ENCODE measurements at places on chromosomes 4 and X. TPM values are rescaled to one million over a fixed set of nuclear protein-coding genes. Genes with fewer than 3 reads are reported as not detected.

Gene SLC9B2
- 6.0 TPM for total RNA-seq

Gene C4orf46
- 3.9 TPM for total RNA-seq

Gene PASD1
- not detected for total RNA-seq

- no peaks in the 10 kb centered on the region for H3K27me3 ChIP-seq
- DNase-seq = no peak
- H3K27ac ChIP-seq = no peak overlapping the region
Measured at GRCh38 chr4:17494258-17495190, 17.4 kb downstream of the QDPR start.

Gene NDST4
- total RNA-seq = not detected

- no peaks in the 10 kb centered on the region for H3K4me1 ChIP-seq
- no peaks in the 10 kb centered on the region for H3K36me3 ChIP-seq
- H3K27ac ChIP-seq = no peak overlapping the region
- no peak for DNase-seq
Measured at GRCh38 chrX:106246511-106246910, 78.4 kb downstream of the PWWP3B start.

Gene POU3F4
- 1.1 TPM for total RNA-seq

DNA sequence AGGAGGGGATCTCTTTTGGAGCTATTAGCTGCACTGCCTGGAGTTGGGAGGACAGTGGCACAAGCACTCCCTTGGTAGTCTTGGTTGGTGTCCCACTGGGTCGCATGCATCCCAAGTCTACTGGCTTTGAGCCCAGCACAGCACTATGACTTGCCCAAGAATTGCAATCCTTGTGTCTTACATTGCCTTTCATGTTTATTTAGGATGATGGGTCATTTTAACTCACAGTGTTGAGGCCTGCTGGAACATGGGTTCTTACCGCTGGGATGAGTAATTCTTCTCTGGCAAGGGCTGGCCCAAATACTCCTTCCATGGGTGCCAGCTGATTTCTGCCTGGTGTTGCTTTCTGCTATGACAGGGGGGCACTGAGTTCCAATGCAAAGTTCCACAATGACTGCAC, 185.5 kb downstream of the TEX13C start:
- no peaks in the 10 kb centered on the region for H3K27me3 ChIP-seq
- no peaks in the 10 kb centered on the region for H3K36me3 ChIP-seq
- H3K27ac ChIP-seq = no peak overlapping the region
- H3K4me3 ChIP-seq = no peak overlapping the region

DNA sequence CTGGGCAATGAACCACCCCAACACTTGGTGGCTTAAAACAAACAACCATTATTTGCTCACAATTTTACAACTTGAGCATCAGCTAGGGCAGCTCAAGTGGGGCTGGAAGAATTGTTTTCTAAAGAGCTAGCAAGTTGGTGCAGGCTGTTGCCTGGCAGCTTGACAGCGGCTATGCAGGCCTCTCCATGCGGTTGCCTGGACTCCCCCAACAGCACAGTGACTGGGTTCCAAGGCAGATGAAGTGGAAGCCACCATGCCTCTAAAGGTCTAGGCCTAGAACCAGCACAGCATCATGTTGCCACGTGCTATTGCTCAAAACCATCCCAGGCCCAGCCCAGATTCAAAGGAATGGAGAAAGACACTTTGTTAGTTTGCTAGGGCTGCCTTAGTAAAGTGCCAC, 114.8 kb downstream of the BCOR start:
- no peak for DNase-seq
- H3K4me3 ChIP-seq = no peak overlapping the region
- no peaks in the 10 kb centered on the region for H3K36me3 ChIP-seq
- no peaks in the 10 kb centered on the region for H3K27me3 ChIP-seq
- peaks cover 2% of the 10 kb centered on the region for H3K4me1 ChIP-seq
- no peak overlapping the region for H3K27ac ChIP-seq

GRCh38 chrX:34849371-34849770, 93.2 kb upstream of the FAM47B start:
- no peak overlapping the region for H3K27ac ChIP-seq
- H3K4me3 ChIP-seq = no peak overlapping the region
- DNase-seq = no peak
- no peaks in the 10 kb centered on the region for H3K27me3 ChIP-seq
- H3K36me3 ChIP-seq = no peaks in the 10 kb centered on the region

- no peaks in the 10 kb centered on the region for H3K27me3 ChIP-seq
- no peak overlapping the region for H3K27ac ChIP-seq
- no peaks in the 10 kb centered on the region for H3K36me3 ChIP-seq
- no peak for DNase-seq
- no peaks in the 10 kb centered on the region for H3K4me1 ChIP-seq
Measured at GRCh38 chr4:100545427-100545826, 27.6 kb upstream of the EMCN start.

DNA sequence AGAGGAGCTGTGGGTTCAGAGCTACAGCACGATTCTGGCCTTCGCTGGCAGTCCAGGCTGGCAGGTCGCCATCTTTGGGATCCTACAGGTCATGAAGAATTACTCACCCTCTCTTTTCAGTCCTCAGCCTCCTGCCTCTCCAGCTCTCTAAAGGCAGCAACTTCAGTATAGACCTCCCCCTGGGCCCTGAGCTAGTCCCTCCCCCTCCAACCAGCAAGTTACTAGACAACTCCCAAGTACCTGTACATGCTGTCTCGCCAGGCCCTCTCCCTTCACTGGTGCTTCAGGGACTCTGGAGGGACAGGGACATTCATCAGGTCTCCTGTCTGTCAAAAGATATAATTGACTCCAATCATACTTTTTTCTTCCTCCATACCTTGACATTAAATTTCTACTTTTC, at the start of gene GPR119:
Gene GPR119 (minus strand): TSS at position 155 of the 400 bp plus-strand sequence. CDS start 227 bp downstream, outside the sequence.
- no peak within 1 kb of the TSS for H3K4me3 ChIP-seq
- no peaks in the 10 kb centered on the region for H3K27me3 ChIP-seq
- no peak within 1 kb of the TSS for H3K27ac ChIP-seq
- no peak for DNase-seq

DNA sequence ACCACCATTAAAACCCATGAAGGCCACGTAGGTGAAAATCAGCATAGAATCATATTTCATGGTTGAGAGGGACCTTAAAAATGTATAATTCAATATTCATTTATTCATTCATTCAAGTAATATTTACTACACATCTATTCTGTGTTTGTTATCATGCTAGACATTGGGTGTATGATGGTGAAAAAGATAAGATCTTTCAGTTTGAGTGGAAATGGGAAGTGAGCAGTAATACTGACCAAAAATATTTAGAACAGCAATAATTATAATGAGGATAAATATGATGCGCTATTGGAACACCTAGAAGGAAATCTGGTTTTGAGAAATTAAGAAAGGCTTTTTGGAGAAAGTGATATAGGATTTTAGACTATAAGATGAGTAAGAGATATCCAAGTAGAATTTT, 28.0 kb downstream of the DKK2 start:
- H3K27ac ChIP-seq = no peak overlapping the region
- H3K4me1 ChIP-seq = no peaks in the 10 kb centered on the region
- no peaks in the 10 kb centered on the region for H3K27me3 ChIP-seq
- H3K4me3 ChIP-seq = no peak overlapping the region
- no peaks in the 10 kb centered on the region for H3K36me3 ChIP-seq
- DNase-seq = no peak

DNA sequence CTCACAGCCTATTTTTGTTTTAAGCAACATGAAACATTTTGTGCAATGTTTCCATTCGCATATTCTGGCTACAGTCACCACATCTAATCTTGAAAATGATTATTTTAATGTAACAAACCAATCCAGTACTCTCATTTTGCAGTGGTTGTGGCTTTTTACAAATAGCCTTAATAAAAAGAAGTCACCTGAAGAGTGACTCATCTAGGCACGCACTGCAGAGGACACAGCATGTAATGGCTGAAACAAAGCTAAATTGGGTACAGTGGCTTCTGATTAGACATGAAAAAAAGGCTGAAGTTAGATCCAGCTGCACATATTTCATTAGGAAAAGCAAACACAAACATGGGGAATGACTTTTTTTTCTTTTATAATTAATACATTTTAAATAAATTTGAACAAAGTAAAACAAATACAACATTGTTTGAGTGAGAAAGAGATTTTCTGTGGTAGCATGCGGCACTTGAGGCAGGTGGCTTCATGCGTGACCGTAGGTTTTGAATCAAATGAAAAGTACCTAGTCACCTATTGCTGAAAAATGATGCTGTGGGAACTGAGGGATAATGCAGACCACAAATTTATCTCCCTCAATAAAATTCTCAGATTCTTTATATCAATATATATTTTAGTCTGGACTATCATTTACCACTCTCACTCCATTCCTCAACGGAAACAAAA, 240.8 kb upstream of the DDX53 start:
- no peaks in the 10 kb centered on the region for H3K4me1 ChIP-seq
- no peak for DNase-seq
- H3K36me3 ChIP-seq = no peaks in the 10 kb centered on the region

DNA sequence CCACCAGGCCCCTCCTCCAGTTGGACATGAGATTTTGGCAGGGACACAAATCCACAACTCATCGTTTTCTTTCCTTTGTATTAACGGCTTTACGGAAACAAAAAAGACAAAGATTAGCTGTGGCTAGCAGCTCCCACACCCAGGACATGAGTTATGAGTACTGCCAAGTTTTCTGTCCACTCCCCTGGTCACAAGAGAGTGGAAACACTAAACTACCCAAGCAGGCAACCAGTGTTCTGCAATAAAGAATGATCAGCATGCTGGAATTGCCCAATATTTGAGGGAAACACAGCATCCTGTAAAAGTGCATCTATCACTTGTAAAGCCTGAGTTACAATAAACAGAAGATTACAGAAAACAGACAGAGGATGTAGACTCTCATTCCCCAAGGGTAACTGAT, 358.4 kb downstream of the NLGN4X start:
- H3K27ac ChIP-seq = no peak overlapping the region
- no peak overlapping the region for H3K4me3 ChIP-seq
- no peaks in the 10 kb centered on the region for H3K4me1 ChIP-seq
- H3K36me3 ChIP-seq = no peaks in the 10 kb centered on the region

GRCh38 chr4:131721883-131722282, 1427.2 kb upstream of the PCDH10 start:
- no peaks in the 10 kb centered on the region for H3K4me1 ChIP-seq
- H3K4me3 ChIP-seq = no peak overlapping the region
- no peak for DNase-seq
- H3K36me3 ChIP-seq = no peaks in the 10 kb centered on the region

DNA sequence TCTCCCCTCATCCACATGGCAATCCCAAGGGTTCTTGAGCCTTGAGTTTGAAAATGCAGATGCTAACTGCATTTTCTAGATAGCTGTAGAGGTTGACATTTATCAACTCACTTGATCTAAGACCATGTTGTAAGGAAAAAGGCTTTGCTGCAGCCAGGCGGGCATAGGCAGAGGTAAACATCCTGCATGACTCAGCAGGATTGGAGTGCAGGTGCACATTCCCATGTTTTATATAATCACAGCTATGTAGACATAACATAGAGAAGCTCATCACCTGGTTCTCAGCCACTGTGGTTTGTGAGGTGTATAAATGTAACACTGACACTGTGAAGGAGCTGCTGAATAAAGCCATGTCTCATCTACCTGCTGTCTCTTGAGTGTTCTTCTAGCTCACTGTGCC, 62.3 kb upstream of the PDE5A start:
- H3K36me3 ChIP-seq = no peaks in the 10 kb centered on the region
- no peaks in the 10 kb centered on the region for H3K4me1 ChIP-seq
- H3K27ac ChIP-seq = no peak overlapping the region
- no peak overlapping the region for H3K4me3 ChIP-seq

Gene ZNF711
- total RNA-seq = 4.7 TPM

- H3K4me3 ChIP-seq = no peak overlapping the region
- H3K27ac ChIP-seq = no peak overlapping the region
- H3K27me3 ChIP-seq = no peaks in the 10 kb centered on the region
Measured at GRCh38 chr4:36133086-36133485, 111.2 kb downstream of the ARAP2 start.

DNA sequence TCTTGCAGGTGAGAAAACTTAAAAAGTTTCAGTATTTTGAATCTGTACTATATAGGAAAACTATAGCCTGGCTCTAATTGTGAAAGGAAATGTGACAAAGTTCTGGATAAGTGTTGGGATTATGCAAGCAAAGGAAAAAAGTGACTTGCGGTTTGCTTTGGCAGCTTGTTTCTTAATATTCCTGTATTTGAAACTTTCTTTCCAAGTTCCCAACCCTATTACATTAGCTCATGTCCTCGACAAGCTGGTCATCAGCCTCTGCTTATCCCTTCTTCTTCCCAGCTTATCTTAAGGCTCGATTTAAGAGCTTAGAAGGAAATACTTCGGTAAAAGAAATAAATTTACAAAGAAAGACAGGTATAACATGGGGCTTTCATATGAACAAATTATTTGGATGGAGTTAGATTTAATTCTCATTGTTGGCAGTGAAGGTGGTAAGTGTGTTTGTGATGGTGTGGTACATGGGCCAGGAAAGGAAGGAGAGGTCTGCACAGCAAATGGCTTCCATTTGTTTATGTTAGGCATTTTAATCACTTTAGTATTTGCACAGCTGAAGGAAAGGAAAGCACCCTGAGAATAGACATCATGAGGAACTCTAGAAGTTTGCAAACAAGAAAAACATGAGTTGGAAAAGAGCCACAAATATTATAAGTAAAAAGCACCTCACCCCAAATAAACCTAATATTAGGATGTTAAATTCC, 5.1 kb upstream of the MYOZ2 start:
- H3K27ac ChIP-seq = no peak overlapping the region
- H3K4me3 ChIP-seq = no peak overlapping the region
- H3K27me3 ChIP-seq = no peaks in the 10 kb centered on the region
- H3K4me1 ChIP-seq = no peaks in the 10 kb centered on the region

All from kidney (tissue), 22 donors.